Omental fat pad (tissue), 4 donors: ENCODE measurements at places on chromosomes 2 and 18. TPM values are rescaled to one million over a fixed set of nuclear protein-coding genes. Genes with fewer than 3 reads are reported as not detected.

PTPN4 gene
- 28.9 TPM for total RNA-seq

- no peak for DNase-seq
Measured at GRCh38 chr18:79816092-79816491, 18.4 kb downstream of the KCNG2 start.

- no peak for DNase-seq
Measured at GRCh38 chr2:37583867-37584266, 87.6 kb downstream of the CDC42EP3 start.

OXER1 gene
- 0.96 TPM for total RNA-seq
